ENCODE measurements at places on chromosomes 5 and 9. TPM values are rescaled to one million over a fixed set of nuclear protein-coding genes. Genes with fewer than 3 reads are reported as not detected.

DNA sequence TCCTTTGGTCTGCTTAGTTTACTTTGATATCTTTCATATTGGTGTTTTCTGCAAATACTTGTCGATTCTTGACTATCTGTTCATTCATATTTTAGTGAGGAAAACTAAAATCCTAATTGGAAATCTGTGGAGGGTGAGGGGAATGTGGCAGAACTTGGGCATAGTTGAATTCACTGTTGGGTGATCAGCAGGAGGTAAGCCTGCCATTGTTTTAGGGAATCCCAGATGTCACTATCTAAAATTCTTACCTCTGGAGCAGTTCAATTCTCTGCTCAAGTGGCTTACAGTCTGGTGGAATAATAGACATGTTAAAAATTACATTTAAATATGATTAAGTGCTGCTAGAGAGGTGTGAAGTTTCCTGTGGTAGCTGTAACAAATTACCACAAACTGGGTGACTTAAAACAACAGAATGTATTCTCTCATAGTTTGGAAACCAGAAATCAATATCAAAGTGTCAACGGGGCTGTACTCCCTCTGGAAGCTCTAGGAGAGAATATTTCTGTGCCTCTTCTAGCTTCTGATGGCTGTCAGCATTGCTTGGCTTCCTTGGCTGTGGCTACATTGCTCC lies 90.3 kb upstream of the GCNT4 start:
- H3K36me3 ChIP-seq: no peaks in the 10 kb centered on the region
- no peak for DNase-seq
- H3K4me1 ChIP-seq: no peaks in the 10 kb centered on the region
- H3K4me3 ChIP-seq: no peak overlapping the region
- H3K27ac ChIP-seq: no peak overlapping the region

DNA sequence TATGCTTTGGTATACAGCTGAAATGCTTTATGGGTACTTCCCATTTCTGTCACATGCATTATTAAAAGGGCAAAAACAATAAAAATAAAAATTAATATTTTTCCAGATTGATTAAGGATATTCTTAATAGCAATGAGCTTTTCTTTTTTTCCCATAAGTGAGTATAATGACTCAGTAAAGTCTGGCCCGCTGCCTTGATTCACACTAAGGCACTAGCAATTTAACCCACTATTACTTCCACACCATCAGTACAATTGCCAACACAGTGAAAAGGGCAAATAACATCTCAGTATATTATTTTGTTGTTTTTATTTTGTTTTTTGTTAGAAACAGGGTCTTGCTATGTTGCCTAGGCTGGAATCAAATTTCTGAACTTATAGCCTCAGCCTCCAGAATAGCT lies 150.1 kb downstream of the RNF180 start:
- H3K36me3 ChIP-seq: no peaks in the 10 kb centered on the region
- no peak overlapping the region for H3K27ac ChIP-seq
- H3K27me3 ChIP-seq: no peaks in the 10 kb centered on the region
- H3K4me1 ChIP-seq: no peaks in the 10 kb centered on the region

DNA sequence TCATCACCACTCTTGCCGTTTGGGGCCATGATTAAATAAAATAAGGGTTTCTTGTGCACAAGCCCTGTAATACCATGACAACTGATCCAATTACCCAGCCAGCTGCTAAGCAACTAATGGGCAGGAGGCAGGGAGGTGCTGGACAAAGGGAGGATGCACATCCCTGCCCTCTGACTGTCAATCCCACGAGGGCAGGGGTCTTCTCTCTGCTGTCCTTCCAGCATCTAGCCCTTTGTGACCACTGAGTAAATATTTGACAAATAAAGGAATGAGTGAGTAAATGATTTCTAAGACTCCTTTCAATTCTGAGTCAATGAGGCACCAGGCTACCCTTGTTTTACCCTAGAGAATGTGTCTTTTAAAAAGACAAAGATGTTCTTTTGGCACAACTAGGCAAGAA lies 247.1 kb downstream of the SYK start:
- peak overlapping the region; percentile 86 for H3K27ac ChIP-seq
- H3K4me1 ChIP-seq: peaks cover 31% of the 10 kb centered on the region
- DNase-seq: no peak
- H3K36me3 ChIP-seq: no peaks in the 10 kb centered on the region

- no peaks in the 10 kb centered on the region for H3K4me1 ChIP-seq
- no peak for DNase-seq
- no peaks in the 10 kb centered on the region for H3K36me3 ChIP-seq
- no peak overlapping the region for H3K4me3 ChIP-seq
These were observed 86.7 kb downstream of the BRINP1 start for GRCh38 chr9:119282476-119283077.

- H3K27me3 ChIP-seq: no peaks in the 10 kb centered on the region
- H3K4me1 ChIP-seq: no peaks in the 10 kb centered on the region
- H3K27ac ChIP-seq: no peak overlapping the region
- no peak overlapping the region for H3K4me3 ChIP-seq
- DNase-seq: no peak
These were observed 25.9 kb upstream of the GLDC start for GRCh38 chr9:6671416-6671815.

The SOHLH1 gene
- not detected for total RNA-seq

The TMEFF1 gene
- total RNA-seq: 1.5 TPM

The STING1 gene
- 99.6 TPM for total RNA-seq

Data from HFFc6 (cell line).